ENCODE measurements at places on chromosomes 2 and 18.

- DNase-seq: no peak
These were observed 61.5 kb downstream of the STPG4 start for GRCh38 chr2:47093626-47094025.

DNA sequence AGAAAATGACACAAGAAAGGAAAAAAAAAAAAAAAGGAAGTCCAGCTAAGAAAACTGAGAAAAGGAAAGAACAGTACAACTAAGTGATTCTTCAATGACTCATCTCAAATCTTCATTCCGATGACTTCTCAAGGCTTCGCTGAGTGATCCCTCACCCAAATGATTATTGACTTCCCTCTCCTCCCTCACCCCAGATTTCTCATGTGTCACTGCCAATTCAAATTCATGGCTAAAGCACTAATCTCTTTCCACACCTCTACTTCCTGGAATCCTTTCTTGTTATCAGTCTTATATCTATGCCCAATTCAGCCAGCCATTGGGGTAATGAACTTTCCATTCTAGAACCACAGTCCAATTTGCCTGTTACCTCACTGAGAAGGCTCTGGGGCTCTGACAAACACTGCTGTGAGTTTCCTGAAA lies 7.2 kb upstream of the ABCB11 start:
- DNase-seq: no peak

GRCh38 chr2:1011006-1011405 lies 60.4 kb downstream of the SNTG2 start:
- DNase-seq: no peak

DNA sequence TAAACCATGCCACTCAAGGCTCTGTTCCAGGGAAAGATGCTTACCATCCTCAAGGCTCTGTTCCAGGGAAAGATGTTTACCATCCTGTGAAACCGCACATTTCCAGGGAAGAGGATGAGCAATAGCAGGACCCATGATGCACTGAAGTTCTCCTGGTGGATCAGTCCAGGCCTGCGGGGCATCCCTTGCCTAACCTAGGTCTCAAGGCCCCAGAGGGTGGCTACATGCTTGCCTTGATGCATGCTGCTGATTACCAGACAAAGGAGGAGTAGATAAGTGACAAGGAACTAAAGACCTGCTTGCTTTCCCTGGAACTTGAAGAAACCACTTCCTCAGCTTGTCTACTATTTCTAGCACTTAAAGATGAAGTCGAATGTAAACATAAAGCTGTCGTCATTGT lies 111.0 kb upstream of the LINC00305 start:
- no peak for DNase-seq

- DNase-seq: no peak
These were observed 35.8 kb downstream of the METTL4 start for GRCh38 chr18:2535419-2535910.

- DNase-seq: no peak
These were observed 69.8 kb upstream of the EPB41L5 start for GRCh38 chr2:119943058-119943457.

GRCh38 chr2:98487806-98488189 lies 43.1 kb downstream of the INPP4A start:
- DNase-seq: peak; percentile 44

GRCh38 chr18:49011291-49011746 lies 60.6 kb upstream of the SMAD7 start:
- DNase-seq: no peak
